ENCODE measurements at places on chromosomes 11 and 22. TPM values are rescaled to one million over a fixed set of nuclear protein-coding genes. Genes with fewer than 3 reads are reported as not detected.

TREH gene
- polyA plus RNA-seq = not detected

GRCh38 chr11:117679461-117679860, 117.6 kb downstream of the DSCAML1 start:
- DNase-seq = no peak

DNA sequence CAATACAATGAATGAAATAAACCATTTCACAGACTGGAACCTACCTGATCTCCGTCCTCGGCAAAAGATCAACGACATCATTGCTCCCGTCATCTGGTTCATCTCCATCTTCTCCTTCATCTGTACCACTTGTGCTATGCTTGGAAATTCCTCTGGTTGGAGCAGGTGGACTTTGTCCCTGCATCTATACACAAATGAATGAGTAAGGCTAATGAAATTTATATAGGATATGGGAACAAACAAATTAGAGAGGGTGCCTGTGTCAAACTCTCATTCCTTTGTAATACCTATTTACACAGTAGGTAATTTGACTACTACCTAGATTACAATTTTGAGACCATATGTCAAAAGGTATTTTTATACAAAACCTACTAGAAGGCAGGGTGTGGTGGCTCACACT, 59.4 kb downstream of the F2 start:
- DNase-seq = no peak

- peak; percentile 69 for DNase-seq
These were observed 8.5 kb downstream of the YPEL4 start for GRCh38 chr11:57641011-57641807.

GRCh38 chr11:32152216-32152615, 61.3 kb downstream of the RCN1 start:
- no peak for DNase-seq

DNA sequence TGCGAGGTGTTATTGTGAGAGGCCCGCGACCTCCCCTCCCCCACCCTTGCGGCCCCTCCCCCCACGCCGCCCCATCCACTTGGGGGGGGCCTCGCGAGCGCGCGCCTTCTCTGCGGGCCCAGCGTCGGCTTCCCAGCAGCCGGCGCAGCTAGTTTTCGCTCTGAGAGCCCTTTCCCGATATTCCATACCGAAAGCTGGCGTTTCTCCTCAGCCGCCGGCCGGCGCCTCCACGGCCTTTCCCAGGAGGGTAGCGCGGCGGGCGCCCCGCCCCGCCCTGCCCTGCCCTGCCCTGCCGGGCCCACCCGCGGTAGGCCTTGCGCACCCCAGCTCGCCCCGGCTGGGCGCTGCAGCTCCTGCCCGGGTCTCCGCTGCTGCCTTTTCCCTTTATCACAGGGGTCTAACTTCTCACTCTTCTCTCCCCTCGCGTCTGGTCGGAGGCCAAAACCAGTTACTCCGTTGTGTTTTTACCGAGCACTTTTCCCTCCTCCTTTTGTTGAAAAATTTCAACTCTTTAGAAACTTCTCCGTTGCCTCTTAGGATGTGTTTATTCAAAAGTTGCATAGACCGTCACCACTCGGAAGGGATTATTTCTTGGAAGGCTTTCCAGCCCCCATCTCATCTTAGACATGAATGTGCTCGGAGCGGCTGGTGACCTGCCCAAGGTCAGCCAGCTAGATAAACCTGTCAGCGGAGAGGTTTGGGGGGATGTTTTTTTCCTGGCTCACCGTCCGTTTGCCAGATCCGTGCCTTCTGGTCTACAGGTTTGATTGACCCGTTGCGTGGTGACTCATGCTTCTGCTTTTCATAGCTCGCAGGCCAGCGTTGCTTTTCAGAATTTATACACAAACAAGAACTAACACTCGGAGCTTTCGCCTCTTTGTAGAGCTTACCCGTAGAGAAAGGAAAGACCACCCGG, 648 bp downstream of the PAFAH1B2 start:
- DNase-seq = peak; percentile 86

All from IMR-90 (cell line).